ENCODE measurements at places on chromosomes 2 and 18.

DNA sequence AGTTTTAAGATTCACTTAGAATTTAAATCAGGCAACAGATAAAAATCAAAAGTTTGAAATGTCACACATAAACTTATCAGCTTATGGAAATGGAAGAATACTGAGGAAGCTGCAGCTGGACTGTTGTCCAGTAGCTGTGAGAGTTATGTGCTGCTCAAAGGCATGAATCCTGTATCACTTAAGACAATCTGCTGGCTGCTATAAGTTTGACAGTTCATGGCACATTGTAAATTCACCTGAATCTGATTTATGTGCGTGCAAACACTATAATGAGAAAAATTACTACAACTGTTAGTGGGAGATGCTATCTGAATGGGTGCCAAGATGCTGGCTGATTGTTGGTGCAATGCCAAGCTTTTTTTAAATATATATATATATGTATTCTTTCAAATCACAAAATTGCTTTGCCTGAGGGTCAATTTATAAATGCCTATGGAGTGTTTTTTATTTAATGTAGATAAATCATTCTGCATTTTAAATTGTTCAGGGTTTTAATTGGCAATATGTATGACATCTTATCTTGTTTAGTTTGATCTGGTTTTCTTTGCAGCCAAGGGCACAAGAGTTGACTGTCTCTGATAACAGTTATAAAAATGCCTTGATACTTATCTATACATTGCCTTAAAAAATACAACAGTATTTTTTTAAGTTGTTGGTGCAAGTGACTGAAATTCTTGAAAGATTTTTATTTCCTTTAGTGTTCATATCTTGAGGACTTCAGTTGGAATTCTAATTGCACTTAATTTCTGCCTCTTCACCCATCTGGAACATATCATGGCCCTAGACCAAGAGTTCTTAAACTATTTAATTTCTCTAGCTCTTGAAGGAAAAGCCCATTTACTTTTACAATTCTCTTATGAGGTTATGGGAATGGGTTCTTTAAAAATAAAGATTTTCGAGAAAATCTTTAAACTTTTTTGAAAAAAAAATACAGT lies 48.7 kb downstream of the CAVIN2 start:
- DNase-seq, result no peak

DNA sequence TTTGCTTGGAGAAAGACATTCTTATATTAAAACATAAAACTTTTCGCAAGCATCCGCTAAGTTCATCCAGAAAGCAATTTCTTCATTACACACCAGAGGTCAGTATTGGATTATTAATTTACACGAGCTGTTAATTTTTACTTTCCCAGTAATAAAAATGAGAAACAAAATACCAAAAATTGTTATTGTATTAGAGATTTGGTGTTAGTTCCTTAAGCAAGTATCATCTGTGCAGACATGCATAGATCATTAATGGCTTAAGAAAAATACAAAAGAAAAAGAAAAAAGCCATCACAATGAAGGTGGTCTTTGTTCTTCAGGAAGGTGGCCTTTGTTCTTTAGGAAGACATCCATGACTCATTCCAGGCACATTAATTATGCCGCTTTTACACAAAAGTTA lies 53.6 kb upstream of the HNMT start:
- no peak for DNase-seq

GRCh38 chr2:174611006-174611405 lies 13.4 kb upstream of the WIPF1 start:
- no peak for DNase-seq

DNA sequence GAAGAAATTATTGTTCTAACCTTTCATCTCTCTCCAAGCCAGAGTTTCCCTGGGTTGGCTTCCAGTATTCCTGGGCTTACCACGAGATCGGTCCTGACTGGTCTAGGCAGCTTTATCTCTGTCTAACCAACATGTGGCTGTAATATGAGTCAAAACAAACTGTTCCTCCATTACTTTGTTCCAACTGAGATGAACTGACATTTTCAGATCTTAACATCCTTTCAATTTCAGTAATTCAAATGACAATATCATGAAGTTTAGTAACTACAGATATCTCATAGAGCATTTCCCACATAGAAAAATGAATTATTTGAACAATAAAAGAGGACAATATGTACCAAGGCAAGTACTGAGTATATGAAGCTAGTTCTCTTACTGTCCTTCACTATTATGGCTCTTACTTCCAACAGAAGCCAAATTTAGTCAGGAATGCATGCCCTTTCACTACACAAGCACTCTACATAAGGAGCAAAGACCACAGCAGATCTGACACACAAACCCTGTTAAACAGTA lies 15.5 kb downstream of the SLC25A12 start:
- no peak for DNase-seq

DNA sequence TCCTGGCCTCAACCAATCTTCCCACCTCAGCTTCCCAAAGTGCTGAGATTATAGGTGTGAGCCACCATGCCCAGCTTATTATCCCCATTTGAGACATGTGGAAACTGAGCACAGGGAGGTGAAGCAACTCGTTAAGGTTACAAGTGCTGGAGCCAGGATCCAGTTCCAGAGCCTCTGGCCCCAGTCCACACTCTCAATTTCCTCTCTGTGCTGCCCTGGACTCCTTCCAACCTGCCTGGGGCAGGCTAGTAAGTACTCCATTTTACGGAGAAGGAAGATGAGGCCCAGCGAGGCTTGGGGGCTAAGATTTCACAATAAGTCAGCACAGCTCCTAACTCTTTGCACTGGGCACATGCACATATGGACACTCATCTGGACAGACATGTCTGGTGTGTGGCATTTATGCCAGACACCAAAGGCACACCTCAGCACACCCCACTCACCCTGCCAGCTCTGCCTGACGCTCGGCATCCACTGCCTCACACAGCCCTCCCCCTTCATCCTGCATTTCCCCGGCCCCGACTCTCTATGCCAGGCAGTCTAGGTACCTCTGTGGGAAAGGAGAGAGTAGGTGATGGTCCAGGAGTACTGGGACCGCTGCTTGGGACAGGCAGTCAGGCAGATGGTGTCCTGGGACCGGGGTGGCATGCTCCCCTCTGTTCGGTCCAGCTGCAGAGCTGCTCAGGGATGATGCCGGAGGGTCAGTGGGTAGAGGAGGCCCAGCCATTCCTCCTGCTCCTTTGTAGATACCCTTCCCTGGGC lies 20.5 kb downstream of the CFAP65 start:
- DNase-seq, result no peak

GRCh38 chr2:36530983-36531354 lies 67.0 kb downstream of the FEZ2 start:
- DNase-seq, result no peak

- no peak for DNase-seq
Observed at GRCh38 chr18:55876254-55876653, 288.3 kb upstream of the TCF4 start.

- no peak for DNase-seq
Observed at GRCh38 chr2:27493948-27494283, 1.1 kb downstream of the FNDC4 start.

GRCh38 chr2:43685357-43685756 lies 9.1 kb upstream of the C1GALT1C1L start:
- DNase-seq, result no peak

DNA sequence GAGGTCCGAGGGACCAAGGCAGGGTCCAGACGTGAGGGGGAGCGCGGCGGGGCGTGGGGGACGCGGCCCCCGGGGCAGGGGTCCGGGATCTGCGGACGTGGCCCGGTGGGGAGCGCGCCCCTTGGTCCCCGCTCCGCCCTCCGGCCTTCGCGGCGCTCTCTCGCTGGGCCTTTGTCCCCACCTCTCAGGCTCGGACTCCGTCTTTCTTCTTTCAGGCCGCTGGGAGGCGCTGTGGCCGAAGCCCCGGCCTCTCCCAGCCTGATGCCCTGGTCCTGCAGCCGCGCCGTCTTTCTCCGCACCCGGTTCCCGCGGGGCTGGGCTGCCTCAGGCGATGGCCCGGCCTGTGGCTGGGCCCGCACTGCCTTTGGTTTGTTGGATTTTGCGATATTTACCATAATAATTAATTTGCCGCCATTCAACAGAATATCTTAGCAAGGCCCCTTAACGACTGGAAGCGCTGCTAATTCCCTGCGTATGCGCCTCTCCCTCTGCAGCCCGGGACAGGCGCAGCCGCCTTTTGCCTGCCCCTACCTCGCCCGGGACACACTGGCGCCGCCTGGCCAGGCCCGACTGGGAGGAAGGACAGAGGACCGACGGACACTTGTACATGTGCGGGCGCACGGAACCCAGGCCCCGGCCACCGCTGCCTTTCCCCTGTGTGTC lies 10.8 kb downstream of the SIX3 start:
- DNase-seq, result no peak

DNA sequence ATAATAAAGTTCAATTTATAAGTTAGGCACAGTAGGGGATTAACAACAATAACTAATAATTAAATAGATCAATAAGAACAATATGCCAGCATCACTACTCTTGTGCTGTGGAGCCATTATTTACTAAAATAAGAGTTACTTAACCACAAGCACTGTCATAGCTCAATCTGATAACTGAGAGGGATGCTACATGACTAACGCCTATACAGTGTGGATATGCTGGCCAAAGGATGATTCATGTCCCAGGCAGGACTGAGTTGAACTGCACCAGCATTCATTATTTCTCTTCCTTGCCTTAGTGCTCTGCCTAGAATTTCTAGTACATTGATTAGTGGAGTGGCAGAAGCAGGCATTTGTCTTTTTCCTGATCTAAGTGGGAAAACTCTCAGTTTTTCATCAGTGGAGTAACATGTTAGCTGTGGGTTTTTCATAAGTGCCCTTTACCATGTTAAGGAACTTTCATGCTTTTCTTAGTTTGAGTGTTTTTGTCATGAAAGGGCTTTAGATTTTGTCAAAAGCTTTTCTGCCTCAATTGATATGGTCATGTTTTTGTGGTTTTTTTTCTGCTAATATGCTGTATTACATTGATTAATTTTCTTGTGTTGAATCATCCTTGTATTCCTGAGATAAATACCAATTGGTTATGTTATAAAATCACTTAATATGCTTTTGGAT lies 21.7 kb downstream of the KIAA1328 start:
- no peak for DNase-seq

DNA sequence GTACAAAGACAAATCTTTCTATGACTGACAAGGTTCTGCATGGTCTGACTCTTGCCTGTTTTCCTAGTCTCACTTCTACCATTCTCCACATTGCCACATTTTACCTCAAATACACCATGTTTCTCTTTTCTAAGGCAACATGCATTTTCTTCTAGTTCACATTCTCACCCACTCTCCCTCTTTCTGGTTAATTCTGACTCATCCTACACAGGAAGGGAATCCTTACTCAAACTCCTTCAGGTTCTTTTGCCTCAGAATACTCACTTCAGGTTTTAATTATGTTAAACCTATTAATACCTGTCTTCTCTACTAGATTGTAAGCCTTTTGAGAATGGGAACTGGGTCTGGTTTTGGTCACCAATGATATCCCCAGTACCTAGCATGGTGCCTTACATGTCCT lies 47.2 kb downstream of the MAP2 start:
- no peak for DNase-seq

- no peak for DNase-seq
Observed at GRCh38 chr2:128644718-128645256, 326.1 kb upstream of the HS6ST1 start.

GRCh38 chr2:33484042-33484621 lies 7.7 kb downstream of the RASGRP3 start:
- no peak for DNase-seq

GRCh38 chr2:121994238-121995206 lies 239.1 kb downstream of the TSN start:
- no peak for DNase-seq

DNA sequence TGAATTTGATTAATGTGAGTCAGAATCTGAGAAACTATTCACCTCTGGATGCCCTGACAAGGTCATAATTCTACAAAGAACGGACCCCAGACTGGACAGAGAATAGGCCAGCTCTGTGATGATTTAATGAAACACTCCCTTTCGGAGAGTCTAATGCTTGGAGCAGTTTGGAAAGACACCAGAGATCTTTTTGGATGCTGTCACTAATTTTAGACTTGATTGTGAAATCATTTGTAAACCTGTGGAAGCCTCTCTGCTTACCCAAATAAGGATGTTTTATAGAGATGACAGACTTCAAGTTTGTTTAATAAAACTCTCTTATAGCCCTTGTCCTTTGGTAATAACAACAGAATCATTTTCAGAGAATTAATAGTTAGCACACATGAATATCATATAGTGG lies 83.5 kb downstream of the MYL12B start:
- no peak for DNase-seq

- DNase-seq, result no peak
Observed at GRCh38 chr2:236052206-236052605, 116.0 kb downstream of the GBX2 start.

DNA sequence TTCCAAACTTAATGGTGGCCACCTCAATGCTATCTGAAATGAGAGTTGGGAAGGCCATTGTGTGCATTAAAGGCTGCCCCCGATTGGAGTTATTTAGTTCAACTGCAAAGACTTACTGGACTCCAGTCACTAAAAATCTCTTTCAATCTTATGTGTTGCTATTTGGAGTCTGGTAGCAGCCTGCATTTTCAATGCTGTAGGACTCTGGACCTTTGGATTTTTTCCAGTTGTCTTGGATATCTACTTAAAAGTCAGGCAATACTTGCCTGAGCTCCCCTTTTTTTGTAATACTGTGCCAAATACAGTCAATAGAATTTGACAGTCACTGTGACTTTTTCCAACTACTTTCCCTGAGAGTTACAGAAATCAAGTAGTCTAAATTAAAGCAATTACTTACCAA lies 281.9 kb downstream of the TRIB2 start:
- DNase-seq, result no peak

DNA sequence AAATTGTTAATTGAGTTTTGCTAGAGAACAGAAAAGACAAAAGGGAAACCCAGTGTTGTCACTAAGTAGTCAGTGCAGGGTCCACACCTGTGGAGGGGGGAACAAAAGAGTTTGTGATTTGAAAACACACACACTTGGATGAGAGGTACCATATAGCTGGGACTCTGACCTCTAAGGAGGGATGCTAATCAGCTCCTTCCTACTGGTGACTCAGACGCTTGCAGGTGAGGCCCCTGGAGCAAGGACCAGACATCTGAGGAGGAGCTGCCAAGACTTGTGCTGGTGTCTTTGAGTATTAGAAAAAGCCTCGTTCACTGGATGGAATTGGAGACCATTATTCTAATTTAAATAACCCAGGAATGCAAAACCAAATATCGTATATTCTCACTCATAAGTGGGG lies 146.4 kb upstream of the MAP2 start:
- DNase-seq, result no peak

GRCh38 chr2:135276525-135276924 lies 224.4 kb downstream of the RAB3GAP1 start:
- DNase-seq, result no peak

Data from stimulated activated CD8-positive, alpha-beta memory T cell treated with anti-CD3 and anti-CD28 coated beads, Interleukin-4, amount 100 ng/mL, for 4 hours (primary cell).